ENCODE measurements at places on chromosomes 3 and 15. TPM values are rescaled to one million over a fixed set of nuclear protein-coding genes. Genes with fewer than 3 reads are reported as not detected.

The WDR72 gene
- total RNA-seq = under 0.01 TPM

DNA sequence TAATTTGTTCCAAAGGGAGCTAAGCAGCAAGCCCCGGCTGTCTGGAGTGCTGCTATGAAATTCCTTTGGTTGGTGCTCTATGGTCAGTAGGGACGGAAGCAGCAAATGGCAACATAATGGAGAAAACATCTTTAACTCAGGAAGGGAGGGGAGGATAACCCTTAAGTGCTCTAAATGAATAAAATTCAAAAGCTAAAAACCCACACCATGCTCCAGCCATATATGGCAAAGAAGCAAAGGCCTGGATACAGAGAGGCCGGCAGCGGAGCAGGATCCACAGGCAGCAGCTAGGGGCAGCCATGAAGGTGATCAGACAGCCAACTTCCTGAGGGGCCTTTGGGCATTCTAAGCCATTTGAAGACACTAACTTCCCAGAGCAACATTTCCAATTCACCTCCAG, 38.9 kb downstream of the IL17RD start:
- DNase-seq = no peak

- no peak for DNase-seq
Measured at GRCh38 chr3:18425641-18426257, 610 bp upstream of the SATB1 start.

The ALPK3 gene
- 0.82 TPM for total RNA-seq

DNA sequence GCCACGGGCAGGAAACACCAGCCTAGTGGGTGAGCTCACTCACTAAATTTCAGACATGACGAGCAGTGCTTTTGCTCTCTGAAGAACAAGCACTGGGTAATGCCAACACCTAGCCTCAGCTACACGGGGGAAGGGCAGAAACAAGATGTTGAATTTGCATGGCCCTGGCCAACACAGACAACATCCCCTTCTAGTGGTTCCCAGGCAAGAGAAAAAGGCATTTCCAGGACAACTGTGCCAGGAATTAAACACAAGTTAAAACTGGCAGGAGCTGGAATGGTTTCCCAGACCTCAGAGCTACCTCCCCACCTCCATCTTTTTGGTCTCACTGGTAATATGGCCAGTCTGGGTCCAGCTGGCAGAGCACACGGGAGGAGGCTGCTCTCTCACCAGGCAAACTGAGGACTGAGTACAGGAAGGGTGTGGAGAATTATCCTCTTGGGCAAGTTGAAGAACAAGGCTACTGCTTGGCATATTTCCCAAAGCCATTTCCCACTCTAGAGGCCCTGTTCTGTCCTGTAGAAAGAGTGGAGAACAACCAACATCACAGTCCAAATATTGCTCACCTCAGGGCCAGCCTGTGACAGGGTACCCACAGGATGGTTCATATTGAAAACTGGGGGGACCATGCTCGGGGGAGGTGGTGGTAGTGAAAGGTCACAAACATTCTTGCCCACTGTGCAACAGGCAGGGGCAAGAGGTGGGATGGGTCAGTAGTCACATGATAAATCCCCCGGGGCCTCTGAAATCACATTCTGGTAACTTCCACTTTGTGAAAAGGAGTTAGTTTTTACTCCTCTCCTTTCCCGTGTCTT, 26.5 kb downstream of the TSPAN3 start:
- DNase-seq = no peak
